ENCODE measurements at places on chromosomes 12 and 14. TPM values are rescaled to one million over a fixed set of nuclear protein-coding genes. Genes with fewer than 3 reads are reported as not detected.

Gene KRT85
- not detected for total RNA-seq

- DNase-seq = no peak
Measured at GRCh38 chr12:79949098-79949497, 14.2 kb upstream of the PPP1R12A start.

DNA sequence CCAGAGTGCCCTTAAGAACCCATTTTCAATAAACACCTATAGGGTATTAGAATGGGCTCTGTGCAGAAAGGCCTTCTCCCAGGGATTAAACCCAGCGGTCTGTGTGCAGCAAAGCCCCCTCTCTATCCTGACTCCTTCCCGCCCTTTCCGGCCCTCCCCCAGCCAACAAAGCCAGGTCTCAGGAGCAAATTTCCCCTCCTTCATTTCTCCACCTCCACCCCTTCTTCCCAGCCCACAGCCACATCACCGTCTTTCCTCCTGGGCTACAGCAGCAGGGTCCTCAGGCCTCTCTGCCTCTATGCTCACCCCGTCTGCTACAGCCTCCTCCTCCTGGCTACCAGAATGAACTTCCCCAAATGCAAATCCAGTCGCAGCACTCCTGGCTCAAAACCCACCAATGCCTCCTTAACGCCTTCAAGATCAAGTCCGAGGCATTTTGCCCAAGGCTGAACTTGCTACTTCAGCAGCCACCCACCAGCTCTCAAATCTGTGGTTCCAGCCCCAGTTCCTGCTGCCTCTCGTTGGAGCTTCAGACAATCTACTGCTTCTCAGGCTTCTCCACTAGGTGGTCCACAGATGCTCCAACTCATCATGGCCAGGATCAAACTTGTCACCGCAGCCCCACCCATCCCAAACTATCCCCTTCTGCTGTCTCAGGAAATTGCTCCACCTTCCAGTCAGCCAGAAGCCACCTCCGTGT, 134.8 kb downstream of the BCL11B start:
- DNase-seq = no peak

- no peak for DNase-seq
Measured at GRCh38 chr14:71590131-71590530, 342.1 kb upstream of the RGS6 start.

Data from epithelial cell of proximal tubule (primary cell).